Mesothelial cell of epicardium (in vitro differentiated cells): ENCODE measurements at places on chromosomes 3 and 15.
A peak's percentile ranks its signal among the peaks of the same experiment; 100 is the strongest.

DNA sequence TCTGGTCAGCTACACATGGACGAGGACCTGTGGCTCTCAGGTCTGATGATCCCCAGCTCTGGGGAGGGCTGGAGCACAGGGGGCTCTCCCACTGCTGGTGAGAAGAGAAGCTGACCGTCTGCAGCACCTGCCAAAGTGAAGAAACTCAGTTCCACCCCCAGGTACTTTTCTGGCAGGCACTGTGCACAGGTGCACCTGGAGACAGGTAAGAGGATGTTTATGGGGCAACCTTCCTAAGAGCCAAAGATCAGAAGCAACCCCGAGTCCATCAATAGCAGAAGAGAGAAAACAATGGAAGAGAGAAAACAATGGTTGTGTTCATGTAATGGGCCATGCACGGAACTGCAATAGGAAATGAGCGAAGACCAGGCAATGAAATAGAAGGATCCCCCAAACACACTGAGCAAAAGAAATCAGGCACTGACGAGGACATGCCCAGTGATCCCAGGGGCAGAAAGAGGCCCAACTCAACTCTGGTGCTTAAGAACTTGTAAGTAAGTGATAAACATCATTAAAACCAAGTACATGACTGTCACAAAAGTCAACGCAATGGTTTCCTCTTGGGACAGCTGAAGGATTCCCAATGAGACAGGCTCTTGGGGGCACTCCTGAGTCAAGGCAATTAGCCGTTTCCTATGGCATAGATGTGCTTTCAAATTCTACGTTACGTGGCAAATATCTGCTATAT is 95.0 kb upstream of the ALDH1A3 start:
- peak; percentile 14 for DNase-seq

DNA sequence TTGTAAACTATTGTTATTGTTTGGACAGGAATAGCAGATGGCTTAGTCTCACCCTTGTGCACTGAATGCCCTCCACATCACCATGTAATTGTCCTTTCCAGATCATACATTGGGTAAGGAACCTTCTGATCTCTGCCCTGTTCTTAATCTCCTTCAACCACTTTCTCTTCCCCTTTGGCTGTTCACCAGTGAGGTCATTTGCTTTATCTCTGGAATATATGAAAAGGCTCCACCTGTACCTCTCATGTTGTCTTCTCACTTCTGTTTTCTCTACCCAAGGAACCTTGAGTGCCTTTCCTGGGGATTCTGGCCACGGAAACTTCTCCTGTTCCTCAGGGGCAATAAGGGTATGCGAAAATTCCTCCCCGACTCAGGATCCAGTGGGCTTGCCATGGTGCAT is 28.5 kb downstream of the MCTP2 start:
- DNase-seq = no peak

- DNase-seq = no peak
Observed at GRCh38 chr15:90386221-90386620, 1.8 kb upstream of the IQGAP1 start.

- DNase-seq = no peak
Observed at GRCh38 chr3:187955587-187955952, 198.4 kb upstream of the LPP start.

DNA sequence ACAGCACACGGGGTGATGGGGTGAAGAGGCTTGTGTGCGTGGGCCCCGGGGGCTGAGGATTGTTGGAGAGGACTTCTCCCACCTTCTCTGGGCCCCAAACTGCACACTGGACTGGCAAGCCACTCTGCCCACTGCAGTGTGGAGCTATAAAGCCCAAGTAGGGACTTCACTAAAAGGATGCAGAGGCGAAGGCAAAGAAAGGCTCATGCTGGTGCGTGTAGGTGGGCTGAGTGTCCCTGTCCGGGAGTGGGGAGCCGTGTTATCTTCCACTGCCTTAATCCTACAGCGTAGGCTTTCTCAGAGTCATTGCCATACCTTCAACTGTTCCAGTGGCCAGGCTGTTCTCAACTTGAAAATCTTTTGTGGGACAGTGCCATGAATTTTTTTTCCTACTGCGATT is 3.9 kb downstream of the PPARG start:
- no peak for DNase-seq

- DNase-seq = no peak
Observed at GRCh38 chr3:169564883-169565282, 98.6 kb downstream of the MECOM start.

DNA sequence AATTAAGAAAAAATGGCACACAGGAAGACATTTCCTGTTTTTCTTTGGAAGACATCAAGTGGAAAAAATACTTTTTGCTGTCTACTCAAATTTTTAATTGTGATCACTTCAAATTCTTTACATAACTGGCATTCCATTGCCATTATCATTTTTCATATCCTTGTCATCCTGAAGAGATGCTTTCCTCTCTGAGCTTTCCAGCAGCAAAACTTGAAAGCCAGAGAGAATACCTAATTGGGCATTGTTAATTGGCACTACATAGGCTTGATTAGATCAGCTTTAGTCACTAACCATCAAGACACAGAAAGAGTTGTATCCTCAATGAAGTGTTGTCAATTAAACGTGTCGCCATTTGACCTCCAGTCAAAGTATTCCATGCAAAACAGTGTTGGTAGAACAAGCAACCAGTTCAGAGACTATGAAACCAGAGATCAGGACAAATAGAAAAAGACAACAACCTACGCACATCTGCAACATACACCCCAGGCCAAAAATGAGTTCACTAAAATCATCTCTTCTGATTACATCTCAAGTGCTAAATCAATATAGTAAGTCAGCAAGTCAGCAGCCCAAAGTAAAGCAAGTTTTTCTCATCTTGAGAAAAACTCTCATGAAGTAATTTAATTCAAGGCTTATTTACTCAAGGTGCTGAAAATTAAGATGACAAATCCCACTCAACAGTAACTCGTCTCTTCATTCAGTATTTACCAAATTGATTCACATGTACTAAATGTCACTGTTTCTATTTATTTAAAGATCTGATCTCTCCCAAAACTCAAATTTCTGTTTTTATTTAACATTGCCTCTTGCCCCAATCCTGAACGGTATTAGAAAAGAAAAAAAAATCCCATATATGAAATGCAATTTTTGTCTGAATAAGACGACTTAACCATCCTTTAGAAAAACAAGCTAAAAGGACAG is 123.0 kb downstream of the SUCLG2 start:
- no peak for DNase-seq

GRCh38 chr3:8768364-8769087 is 887 bp downstream of the OXTR start:
- no peak for DNase-seq

DNA sequence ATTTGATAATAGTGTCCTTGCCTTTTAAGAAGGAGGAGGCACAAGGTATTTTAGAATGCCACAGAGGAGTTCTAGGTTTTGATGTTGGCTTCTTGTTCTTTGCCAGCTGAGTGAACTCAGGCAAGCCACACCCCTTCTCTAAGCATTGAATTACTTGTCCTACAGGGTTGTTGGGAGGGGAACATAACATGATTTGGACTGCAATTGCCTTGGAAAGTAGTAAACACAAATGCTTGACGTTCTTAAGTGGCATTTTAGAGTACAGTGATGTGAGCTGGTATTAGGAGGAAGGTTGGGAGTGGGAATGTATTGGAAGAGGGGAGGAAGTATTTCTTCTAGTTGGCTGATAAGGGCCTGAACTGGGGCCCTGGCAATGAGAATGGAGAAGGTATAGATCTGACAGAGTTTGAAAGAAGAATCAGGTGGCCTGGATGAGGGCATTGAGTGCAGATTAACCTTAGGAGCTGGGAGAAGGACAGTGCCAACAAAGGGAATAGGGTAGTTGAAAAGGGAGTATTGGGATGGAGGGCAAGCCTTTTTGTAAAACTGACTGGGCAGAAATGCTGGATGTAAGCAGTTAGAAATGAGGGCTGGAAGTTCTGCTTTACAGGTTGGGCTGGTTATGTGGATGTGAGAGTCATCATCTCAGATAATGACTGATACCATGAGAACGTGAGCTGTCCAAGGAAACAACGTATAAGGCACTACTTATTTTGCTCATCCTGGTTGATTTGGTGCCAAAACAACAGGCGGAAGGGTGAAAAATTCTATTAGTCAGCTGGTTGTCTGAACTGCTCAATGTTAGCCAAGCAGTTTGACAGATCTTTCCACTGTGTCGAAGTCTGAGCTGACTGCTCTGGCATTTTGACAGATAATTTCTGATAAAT is 16.7 kb downstream of the KAT2B start:
- DNase-seq = no peak

GRCh38 chr3:42042747-42043098 is 48.4 kb upstream of the TRAK1 start:
- DNase-seq = no peak
